Cardiac fibroblast (primary cell): ENCODE measurements at places on chromosomes 2 and 18.
A peak's percentile ranks its signal among the peaks of the same experiment; 100 is the strongest.

DNA sequence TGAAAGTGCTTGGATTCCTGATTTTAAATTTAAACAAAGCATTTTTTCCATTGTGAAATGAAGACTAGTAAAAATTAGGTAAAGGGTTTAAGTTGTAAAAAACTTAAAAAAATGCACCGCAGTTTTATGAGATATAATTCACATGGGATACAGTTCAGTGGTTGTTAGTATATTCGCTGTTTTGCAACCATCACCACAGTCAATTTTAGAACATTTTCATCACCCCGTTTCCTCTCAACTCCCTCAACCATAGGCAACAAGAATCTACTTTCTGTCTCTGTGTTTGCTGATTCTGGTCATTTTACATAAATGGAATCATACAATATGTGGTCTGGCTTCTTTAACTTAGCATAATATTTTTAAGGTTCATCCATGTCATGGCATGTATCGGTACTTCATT lies 4.0 kb downstream of the DGKD start:
- no peak for DNase-seq

DNA sequence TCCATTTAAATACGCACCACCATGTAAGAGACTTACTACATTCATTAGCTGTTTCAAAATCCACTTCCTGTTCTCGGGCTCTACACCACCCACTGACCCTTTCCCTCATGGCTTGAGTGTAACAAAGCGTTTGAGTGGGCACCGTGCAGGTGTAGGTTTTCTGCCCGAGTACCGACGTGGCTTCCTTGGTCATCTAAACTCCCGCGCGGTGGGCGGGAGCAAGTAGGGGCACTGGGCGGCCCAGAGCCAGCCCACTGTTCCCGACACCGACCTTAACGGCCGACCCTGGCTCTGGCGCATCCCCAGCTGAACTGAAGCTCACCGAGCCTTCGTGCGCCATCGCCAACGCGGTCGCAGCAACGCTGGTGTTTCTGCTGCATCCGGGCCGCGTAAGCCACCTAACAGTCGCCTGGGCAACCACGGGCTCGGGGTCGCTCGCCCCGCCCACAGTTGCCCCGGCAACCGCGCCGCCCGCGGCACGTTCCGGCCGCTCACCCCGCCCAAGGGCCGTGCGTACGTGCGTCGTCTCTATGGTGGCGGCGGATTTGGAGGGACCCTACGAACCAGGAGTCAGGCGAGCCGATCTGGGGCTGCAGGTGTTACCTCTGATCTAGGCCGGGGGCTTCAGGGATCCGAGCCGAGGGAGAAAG lies at the start of the genes C2orf81 and WDR54:
C2orf81 (minus strand) TSS at position 399 of the 650 bp plus-strand sequence; CDS start at position 340, 59 bp downstream.
WDR54 (plus strand) TSS at position 510 of the 650 bp plus-strand sequence. CDS start 424 bp downstream, outside the sequence.
- peak; percentile 89 for DNase-seq

DNA sequence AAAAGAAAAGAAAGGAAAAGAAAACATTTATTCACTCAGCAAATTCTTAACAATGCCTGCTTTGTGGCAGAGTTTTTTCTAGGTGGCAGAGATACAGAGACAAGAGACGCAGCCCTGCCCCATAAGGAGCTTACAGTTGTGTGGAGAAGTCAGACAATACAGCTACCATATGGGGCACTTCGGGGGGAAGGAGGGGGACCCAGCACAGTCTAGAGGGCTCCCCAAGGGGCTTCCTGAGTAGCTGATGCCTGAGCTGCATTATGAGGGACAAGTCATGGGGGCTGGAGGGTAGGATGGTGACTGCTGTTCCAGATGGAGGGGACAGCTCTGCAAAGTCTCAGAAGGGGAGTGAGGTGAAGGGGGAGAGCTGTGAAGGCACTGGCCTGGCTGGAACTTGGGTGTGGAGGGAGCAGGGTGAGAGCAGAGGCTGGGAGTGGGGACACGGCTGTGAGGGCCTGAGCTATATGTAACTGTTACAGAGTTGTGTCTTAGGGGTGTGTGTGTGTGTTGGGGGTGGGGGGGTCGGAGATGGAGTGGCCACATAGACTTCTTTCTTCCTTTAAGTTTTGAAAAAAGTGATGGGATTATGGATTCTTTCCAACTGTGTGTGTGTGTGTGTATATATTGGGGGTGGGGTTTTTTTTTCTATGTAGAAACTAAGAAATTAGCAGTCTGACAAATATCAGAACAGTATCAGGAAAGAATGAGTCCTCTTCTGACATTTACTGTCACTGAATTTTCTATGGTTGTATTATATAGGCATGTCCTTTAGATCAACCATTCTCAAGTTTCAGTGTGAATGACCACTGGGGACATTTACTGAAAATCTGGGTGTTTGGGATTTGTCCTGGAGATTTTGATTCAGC lies 66.0 kb upstream of the HAAO start:
- DNase-seq: no peak

DNA sequence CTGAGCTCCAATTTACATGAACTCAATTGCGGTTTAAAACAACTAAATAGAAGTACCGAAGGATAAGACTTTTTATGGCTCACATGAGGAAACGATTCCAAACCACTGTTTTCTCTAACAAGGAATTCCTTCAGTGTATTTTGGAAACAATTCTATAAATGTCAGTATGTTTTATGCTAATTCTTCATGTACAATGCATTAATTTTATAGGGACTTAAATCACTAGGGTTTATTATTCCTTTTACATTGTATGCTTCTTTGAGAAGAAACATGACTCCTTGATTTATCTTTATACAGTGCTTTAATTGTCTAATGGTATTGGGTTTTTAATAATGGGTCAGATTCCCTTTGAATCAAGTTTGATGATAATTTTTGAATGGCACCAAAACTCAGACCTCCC lies 566.8 kb downstream of the EPHA4 start:
- no peak for DNase-seq

GRCh38 chr2:212465456-212465855 lies 73.1 kb downstream of the ERBB4 start:
- DNase-seq: no peak
